ENCODE measurements at places on chromosomes 3 and 15.

- no peak for DNase-seq
Observed at GRCh38 chr3:11581237-11582190, 62.2 kb downstream of the VGLL4 start.

DNA sequence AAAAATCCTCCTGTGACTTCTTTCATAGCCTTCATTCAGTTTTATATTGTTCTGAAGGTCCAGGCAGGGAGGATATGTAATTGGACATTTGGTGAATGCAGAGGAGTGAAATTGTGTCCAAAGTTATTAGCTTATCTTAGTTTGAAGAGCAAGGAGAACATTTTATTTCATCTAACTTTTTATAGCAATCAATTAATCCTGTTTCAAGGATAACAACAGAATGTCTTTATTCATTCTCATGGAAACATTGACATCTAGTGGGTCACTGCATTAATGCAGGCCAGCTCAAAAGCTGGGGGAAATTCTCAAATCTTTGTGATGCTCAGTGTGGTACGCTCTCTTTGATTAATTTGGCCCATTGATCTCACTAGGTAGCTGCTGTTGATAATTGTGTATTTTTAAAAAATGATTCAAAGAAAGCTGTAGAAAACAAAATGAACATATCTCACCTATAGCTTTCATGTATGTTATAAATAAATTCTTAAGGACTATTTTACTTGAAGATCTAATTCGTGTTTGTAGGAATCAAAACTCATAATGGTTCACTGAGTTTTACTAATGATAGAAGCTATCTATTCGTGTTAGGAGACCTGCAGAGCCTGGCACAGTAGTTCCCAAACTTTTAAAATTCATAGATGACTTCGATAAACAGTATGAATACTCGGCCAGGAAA lies 150.8 kb upstream of the KCNMB2 start:
- DNase-seq = no peak

GRCh38 chr3:46599590-46599989 lies 12.7 kb upstream of the FAM240A start:
- DNase-seq = no peak

DNA sequence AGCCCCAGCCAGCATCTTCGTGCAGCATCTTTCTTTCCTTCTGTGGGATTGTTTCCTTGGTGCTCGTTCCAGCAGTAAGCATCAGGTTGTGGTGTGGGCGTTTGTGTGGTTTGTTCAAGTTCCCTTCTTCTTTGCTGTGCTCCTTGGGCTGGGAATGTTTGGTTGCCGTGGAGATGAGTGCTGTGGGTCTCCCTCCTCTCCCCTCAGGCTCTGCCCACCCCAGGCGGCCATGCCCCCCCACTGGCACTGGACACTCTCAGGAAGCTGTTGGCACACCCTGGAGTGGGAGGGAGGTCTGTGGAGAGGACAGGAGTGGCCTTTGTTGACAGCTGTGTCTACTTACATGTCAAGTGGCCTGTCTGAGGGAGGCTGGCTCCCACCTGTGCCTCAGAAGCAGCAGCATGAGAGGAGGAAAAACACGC lies 46.5 kb upstream of the SACM1L start:
- DNase-seq = no peak

- no peak for DNase-seq
Observed at GRCh38 chr3:14658978-14659377, 7.4 kb downstream of the CCDC174 start.

- DNase-seq = no peak
Observed at GRCh38 chr3:188362405-188362831, 208.5 kb downstream of the LPP start.

- DNase-seq = peak; percentile 30
Observed at GRCh38 chr3:87167628-87168456, 59.3 kb upstream of the CHMP2B start.

DNA sequence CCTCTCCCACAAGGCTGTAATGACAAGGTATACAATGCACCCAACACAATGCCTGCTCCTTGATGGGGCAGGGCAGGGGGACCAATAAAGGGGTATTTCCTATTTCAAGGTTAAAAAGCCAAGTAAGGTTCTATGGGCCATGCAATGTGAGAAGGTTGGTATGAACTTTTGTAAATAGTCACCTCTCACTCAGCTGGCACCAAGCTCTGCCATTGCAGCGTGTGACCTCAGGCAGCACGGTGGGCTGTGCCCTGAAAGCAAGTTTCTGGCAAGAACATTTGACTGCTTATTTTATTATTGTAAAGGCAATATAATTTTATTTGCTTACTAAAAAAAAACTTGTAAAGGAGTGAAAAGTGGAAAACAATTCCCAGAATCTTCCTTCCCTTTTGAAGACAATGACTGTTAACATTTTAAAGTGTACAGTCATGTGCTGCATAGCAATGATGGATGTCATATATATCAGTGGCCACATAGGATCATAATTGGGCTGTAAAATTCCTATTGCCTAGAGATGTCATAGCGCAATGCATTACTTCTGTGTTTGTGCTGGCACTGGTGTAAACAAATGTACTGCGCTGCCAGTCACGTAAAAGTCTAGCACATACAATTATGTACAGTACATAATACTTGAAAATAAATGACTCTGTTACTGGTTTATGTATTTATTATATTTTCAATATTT lies 167.3 kb upstream of the RORA start:
- DNase-seq = no peak

- no peak for DNase-seq
Observed at GRCh38 chr3:72041076-72041475, 256.1 kb upstream of the PROK2 start.

DNA sequence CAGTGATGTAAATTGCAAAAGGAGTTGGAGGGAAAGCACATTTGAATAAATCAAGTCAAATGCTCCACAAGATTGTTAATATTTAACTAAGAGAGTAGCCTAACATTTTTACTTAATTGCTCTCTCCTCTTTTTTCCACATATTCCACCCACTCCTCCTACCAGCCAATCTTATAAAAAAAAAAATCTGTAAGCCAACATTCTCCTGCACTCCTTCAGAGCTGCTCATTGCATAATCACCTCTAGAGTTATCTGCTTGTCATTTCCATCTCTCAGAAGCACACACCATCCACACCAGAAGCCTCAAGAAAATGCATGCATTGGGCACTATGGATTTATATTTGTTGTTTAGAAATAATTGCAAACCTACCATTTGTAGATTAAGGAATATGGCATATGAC lies 64.1 kb downstream of the CADPS start:
- no peak for DNase-seq

- no peak for DNase-seq
Observed at GRCh38 chr15:31359702-31360111, 33.1 kb downstream of the KLF13 start.

GRCh38 chr15:101641894-101642293 lies 10.3 kb downstream of the TM2D3 start:
- no peak for DNase-seq

- DNase-seq = no peak
Observed at GRCh38 chr3:113054552-113054951, 63.8 kb downstream of the GTPBP8 start.

DNA sequence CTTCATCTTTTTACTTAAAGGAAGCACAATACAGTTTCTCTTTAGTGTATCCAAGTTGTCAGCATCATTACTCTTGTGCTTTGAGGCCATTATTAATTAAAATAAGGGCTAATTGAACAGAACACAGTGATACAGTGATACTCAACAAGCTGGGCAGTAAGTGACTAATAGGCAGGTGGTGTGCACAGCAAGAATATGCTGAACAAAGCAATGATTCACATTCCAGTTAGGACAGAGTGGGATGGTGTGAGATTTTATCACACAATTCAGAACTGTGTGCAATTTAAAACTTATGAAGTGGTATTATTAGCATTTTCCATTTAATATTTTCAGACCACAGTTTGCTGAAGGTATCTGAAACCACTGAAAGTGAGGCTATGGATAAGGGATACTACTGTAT lies 116.9 kb downstream of the PLOD2 start:
- no peak for DNase-seq

GRCh38 chr15:32717426-32718226 lies at the start of gene GREM1:
GREM1 (plus strand) TSS chr15:32718004; CDS start chr15:32730691, 12,687 bp downstream.
- no peak for DNase-seq

GRCh38 chr15:84898761-84899160 lies 14.3 kb downstream of the SLC28A1 start:
- DNase-seq = no peak

DNA sequence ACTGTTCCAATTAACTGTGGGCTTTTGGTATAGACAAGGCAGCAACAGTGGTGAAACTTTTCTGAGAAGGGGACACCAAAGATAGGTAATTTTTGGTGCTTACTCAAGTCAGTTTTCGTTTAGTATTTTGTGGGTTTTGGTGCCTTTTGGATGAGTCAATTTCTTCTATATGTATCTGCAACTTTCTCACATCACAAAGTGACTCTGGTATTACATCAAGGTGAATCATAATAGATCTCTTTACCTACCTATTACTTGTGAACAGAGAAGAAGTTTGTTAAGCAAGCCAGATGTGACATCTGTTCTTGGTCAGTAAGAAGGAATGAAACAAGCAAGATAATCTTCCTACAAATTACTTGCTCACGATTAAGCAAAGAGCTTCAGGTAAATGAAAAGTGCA lies 732.4 kb upstream of the DPPA4 start:
- DNase-seq = no peak

DNA sequence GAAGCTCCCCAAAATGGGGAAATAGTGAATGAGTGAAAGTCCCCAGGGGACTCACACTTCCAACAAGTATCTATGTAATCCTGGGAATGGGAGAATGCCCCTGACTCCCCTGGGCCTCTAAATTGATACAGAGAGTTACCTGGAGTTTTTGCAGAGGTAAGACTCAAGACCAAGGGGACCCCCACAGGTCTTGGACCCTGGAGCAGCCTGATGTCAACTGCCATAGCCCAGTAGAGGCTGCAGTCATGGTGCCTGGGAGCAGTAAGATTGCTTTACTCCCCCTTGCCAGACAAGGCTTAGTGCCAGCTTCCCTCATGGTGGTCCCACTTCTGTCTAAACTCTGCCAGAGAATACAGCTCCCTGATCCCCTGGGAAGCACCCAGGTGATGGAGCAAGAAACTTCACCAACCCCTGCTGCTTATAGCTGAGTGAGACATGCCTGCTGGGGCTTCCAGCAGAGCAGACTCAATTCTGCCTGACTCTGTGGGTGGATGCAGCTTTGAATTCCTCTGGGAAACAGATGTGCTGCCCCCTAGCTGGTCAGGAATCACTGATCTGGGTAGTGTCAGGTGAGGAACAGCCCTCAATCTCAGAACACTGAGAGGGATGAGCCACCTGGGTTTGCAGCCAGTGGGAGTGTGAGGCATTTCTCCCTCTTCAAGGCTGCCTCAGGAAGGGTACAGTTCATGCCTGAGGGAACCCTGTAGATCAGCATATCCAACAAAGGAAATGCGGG lies 485.9 kb downstream of the NSUN3 start:
- DNase-seq = no peak

DNA sequence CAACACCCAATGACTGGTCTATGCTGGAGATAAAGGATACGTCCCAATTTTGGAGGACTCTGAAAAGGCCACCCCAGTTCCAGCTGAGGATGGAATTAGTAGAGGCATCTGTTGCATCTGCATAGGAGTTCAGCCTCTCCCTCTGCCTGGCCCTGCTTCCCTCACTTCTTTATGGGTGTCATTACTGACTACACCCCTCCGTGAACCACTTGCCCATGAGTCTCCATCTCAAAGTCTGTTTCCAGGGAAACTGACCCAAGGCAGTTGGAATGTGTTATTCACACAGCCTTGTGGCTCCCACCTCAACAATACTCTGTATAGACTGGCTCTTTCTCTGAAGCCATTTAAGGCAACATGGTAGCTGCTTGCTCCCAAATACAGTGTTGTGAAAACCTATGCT lies 21.4 kb upstream of the PCOLCE2 start:
- DNase-seq = no peak

- no peak for DNase-seq
Observed at GRCh38 chr3:51688206-51688600, 17.2 kb downstream of the TEX264 start.

DNA sequence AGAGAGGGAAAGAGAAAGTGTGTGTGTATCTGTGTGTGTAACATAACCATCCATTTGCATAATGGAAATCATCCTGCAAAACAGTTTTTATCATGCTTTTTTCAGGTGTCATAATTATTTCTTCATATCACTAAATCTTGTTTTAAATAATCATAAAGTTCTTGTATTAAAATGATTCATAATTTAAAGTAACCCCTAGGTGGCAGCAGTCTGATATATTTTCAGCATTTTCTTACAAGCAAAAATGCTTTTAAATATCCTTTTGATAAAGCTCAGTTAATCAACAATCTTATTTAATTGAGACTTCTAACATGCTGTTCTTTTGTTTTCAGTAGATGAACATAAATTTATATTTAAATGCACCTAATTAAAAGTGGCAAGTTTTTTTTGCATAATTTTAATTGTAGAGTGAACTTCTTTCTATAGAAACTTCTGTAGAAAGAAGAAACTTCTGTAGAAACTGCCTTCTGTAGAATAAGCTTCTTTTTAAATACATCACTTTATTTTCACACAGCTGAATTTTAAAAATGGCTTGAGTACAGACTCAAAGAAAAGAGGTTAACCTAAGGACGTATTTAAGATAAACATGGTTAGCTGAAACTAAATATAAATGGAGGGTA lies 72.5 kb downstream of the OPA1 start:
- peak; percentile 12 for DNase-seq

GRCh38 chr3:38541806-38542205 lies 45.7 kb downstream of the EXOG start:
- DNase-seq = no peak

DNA sequence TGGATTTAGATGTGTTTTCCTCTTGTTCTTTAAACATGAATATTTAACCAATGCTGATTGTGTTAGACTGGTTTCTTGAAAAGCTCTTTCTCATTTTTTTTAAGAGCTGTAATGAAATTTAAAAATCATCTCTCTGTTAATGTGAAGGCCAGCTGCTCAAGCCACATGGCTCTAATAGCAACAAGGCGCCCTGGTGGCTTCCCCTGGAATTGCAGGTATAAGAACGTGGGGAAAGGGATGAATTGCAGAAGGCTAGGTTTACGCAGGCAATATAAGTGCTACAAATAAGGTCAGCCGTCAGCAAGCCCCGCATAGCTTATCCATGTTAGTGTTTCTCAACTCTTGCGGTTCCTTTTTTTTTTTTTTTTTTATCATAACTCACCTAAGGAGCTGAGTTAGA lies 108.5 kb downstream of the SAMMSON start:
- no peak for DNase-seq

- no peak for DNase-seq
Observed at GRCh38 chr3:78801926-78802561, 965.8 kb downstream of the ROBO1 start.

- DNase-seq = no peak
Observed at GRCh38 chr3:99484871-99485270, 153.5 kb upstream of the COL8A1 start.

DNA sequence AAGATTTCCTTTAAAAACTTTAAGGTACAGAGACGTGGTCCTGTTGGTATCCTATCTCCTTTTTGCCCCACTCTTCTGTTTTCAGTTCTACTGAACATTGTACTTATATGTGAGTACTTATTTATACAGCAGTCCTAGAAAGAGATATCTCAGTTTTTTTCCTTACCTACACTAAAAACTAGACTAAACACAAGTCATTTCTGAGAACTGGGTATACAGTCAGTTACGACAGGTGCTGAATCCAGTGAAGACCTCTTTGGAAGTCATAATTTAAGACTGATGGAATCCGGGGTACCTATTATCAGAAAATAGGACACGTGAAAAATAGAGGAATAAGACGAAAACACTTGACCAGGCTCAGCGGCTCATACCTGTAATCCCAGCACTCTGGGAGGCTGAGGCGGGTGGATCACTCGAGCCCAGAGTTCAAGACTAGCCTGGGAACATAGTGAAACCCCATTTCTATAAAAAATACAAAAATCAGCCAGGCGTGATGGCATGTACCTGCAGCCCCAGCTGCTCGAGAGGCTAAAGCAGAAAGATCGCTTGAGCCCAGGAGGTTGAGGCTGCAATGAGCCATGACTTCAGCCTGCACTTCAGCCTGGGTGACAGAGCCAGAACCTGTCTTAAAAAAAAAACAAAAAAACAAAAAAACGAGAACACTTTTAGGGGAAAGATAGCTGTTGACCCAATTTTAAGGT lies 76.3 kb downstream of the KLHL25 start:
- no peak for DNase-seq
